GM10248 (cell line): ENCODE measurements at places on chromosomes 16 and 17.

- no peak for DNase-seq
Observed at GRCh38 chr16:56505181-56505580, 14.6 kb downstream of the BBS2 start.

GRCh38 chr17:29833801-29834200, 96.2 kb downstream of the SSH2 start:
- no peak for DNase-seq

DNA sequence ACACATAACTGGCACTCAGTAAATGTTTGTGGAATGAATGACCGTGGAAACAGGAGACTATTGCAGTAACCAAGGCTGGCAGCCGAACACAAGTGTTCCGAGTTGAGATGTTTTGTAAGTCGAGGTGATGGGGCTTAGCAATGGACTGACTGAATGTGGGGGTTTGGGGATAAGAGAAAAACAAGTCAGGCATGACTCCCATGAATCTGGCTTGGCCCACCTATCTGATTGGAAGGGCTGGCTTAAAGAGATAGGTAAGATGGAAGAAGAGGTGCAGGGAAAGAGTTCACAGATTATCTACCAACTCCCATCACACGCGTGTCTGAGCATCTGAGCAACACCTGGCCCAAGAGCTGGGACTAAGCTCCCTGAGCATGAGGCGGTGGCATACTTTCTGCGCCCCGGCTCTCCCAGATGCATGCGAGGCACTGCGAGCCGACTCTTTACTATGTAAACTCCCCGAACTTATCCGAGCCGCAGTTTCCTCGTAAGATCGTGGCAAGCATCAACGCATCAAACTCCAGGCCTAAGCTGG, 539 bp downstream of the IFT20 start:
- DNase-seq, result no peak

DNA sequence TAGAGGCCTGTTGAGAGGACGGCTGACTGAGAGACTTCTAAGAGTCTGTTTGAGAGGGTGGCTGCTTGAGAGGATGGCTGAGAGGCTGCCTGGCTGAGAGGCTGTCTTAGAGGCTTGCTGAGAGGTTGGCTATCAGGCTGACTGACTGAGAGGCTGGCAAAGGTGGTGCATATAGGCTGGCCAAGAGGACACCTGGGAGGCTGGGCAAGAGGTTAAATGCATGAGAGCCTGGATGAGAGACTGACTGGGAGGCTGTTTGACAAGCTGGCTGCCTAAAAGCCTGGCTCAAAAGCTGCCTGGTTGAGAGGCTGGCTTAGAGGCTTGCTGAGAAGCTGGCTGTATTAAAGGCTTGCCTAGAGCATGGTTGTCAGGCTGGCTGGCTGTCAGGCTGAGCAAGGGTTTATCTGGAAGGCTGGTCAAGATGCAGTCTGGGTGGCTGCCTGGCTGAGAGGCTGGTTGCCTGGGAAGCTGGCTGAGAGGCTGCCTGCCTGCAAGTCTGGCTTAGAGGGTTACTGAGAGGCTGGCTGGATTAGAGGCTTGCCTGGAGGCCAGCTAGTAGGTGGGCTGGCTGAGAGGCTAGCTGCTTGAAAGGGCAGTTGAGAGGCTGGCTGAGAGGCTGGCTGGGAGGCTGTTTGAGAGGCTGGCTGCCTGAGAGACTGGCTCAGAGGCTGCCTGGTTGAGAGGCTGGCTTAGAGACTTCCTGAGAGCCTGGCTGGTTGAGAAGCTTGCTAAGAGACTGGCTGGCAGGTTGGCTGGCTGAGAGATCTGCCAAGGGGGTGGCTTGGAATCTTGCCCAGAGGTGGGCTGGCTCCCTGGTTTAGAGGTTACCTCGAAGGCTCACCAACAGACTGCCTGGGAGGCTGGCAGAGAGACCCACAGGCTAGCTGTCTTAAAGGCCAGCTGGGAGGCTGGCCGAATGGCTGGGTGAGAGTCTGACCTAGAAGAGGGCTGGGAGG, 38.3 kb upstream of the ACSM2B start:
- DNase-seq, result no peak

GRCh38 chr16:50276801-50277555, 10.6 kb downstream of the ADCY7 start:
- no peak for DNase-seq

GRCh38 chr16:21097151-21097550, 53.5 kb downstream of the DNAH3 start:
- no peak for DNase-seq
